ENCODE measurements at places on chromosomes 5 and 9. TPM values are rescaled to one million over a fixed set of nuclear protein-coding genes. Genes with fewer than 3 reads are reported as not detected.

LMBRD2 gene
- total RNA-seq = 4.1 TPM

ZDHHC12 gene
- 44.6 TPM for total RNA-seq

CCL27 gene
- not detected for total RNA-seq

CXXC5 gene
- 39.1 TPM for total RNA-seq

SLC6A19 gene
- total RNA-seq = not detected

SPINK13 gene
- total RNA-seq = not detected

SPATA9 gene
- total RNA-seq = not detected

GLRA1 gene
- total RNA-seq = not detected

SLCO6A1 gene
- total RNA-seq = not detected

DNA sequence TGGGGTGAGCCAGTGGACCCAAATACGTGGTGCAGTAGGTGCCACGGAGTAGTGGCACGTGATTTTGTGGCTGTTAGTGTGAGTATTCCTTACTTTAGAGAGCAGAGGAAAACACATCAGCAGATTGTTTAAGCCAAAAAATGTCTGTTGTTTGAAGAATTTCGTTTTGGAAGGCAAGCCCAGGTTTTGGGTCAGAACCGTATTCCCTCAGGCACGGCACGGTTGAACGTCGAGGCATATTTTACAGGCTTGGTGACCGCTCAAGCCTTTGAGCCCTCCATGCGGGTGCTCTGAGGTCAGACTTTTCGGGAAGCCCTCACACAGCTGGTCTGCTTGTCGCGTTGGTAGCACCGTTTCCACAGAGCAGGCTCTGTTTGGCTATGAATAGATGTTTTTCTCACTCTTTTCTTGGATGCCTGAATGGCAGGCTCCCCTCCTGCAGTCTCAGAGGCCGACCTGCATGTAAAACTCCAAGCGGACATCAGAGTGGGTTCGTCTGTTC, 27.2 kb downstream of the NEK6 start:
- no peak for DNase-seq

- DNase-seq = no peak
Measured at GRCh38 chr5:95835682-95836385, 13.3 kb upstream of the GLRX start.

- no peak for DNase-seq
Measured at GRCh38 chr5:53928641-53929040, 368.2 kb downstream of the NDUFS4 start.

DNA sequence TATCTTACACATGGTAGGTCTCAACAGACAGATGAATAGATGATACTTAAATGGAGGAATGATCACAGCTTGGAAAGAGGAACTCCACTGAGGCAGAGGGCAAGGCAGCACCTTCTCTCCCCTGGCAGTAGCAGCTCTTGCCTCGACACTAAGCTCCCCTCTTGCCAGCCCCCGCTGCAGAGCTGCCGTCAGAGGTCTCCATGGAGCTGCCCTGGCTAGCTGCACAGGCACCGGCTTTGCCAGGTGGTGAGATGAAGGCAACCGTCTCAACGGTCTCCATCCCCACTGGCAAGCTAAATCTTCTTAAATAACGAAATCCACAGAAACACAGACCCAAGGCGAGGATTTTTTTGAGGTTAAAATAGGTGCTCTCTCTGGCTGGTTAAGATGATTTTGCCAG, 81.2 kb downstream of the CRB2 start:
- no peak for DNase-seq

DNA sequence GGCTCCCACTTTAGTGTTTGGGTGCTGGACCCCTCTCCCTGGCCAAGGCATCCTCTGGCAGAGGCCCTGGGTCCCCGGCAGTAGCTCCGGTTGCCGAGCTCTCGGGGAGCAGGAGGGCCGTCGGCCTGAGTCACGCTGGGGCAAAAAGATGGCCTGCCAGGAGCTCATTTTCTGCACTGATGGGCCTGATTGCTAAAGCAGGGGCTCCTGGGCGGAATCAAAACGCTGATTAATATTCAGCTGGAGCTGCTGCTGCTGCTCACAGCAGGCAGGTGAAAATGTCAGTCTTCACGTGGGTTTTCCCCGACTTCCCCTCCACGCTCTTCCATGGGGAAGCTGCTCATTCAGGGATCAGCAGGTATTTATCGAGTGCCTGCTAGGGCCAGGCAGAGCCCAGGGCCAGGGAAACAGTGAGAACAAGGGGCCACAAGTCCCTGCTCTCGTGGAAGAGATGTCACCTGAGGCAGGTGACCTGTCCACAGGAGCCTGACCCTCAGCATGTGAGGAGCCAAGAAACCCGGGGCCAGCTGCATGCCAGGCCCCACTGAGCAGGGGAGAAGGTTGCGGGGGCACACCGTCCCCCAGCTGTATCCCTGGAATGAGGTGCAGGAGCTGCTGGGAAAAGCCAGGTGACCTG, 22.1 kb downstream of the LAMC3 start:
- DNase-seq = no peak

- DNase-seq = no peak
Measured at GRCh38 chr5:29079771-29080170, 2041.4 kb upstream of the CDH9 start.

DNA sequence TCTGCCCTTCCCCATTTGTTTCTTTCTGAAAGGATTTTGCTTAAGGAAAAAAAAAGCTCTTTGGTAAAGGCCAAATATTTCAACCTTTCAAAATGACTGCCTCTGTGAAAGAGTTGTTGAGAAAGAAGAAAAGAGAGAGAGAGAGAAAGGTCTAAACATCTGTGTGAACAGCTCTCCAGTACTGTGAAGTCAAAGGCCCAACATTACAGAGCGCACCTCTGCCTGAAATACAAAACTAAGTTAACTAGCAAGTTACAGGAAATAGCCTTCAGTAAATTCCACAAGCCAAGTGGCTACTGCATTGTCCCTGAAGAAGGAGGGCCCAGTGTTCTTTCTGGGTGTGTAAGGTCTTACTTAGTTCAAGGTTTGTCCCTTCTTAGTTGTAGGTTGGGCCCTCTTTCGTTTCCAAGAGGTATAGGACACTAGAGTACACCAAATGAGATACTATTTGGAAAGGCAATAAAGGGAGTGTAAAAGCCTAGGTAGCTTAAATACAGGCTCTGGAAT, 104.4 kb downstream of the THBS4 start:
- no peak for DNase-seq

DNA sequence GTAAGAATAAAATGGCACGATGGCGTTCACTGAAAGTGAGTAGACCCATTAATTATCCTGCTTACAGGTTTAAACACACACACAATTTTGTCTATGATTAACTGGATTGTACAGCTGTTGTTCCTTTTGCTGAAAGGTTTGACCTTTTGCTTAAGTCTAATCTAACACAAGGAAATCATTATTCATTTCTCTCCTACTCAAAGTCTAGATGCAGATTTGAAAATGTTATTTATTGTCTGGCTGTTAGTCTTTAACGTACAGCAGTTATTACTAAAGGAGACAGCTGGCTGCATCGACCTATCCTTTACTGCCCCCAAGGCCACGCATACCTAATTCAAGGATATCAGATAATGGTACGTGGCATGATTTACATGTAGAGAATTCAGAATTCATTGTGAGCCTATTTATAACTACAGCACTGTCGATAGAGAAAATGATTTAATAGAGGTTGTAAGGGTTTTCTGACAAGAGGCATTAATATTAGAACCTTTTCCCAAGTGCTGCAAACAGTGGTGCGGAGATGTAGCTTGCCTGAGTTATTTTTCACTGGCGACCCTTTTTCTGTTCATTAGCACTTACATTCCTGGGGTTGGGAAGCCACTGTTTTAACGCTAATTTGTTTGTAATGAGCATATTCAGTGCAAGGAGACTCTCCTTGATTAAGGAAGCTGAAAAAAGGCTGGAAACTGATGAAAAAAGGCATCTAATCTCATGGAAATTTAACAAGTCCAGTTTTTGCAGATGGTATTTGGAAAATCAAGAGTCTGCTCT, 368.4 kb upstream of the GRAMD2B start:
- no peak for DNase-seq

GRCh38 chr5:92779536-92779935, 801.5 kb downstream of the NR2F1-AS1 start:
- DNase-seq = no peak

- DNase-seq = no peak
Measured at GRCh38 chr9:81113453-81114124, 575.8 kb downstream of the TLE1 start.

DNA sequence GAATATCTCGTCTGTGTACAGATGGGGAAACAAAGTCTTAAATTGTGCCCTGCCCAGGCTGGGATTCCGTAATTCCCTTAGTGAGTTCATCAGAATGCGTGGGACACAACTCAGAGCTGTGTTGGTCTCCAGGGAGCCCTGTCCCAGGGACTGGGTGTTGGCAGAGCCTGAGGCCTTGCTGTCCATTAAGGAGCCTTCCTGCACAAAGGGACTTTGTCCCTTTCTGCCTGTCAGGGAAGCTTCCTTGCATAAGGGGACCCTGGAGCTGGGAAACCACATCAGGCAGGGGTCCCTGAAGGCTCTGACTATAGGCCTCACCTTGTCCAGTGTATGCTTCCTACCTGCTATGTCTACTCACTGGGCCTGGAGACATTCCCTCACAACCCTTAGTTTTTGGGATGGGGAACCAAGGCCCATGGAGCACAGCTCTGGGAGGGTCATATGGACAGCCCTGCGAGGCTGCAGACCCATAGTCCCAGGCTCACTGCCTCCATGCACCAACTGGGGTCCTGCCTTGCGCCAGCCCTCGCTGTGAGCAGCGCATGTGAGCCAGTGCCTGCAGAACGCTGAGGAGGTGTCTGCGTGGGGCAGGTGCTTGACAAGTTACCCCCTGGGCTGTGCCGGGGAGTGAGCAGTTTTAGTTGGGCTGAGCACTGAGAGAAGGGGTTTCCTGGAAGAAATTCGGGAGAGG, 1.6 kb downstream of the CARD19 start:
- no peak for DNase-seq

GRCh38 chr9:38301376-38302106, 91.0 kb upstream of the ALDH1B1 start:
- DNase-seq = no peak

- no peak for DNase-seq
Measured at GRCh38 chr9:87269296-87270176, 228.1 kb upstream of the DAPK1 start.

- no peak for DNase-seq
Measured at GRCh38 chr9:137310189-137311052, 8.3 kb upstream of the NRARP start.

DNA sequence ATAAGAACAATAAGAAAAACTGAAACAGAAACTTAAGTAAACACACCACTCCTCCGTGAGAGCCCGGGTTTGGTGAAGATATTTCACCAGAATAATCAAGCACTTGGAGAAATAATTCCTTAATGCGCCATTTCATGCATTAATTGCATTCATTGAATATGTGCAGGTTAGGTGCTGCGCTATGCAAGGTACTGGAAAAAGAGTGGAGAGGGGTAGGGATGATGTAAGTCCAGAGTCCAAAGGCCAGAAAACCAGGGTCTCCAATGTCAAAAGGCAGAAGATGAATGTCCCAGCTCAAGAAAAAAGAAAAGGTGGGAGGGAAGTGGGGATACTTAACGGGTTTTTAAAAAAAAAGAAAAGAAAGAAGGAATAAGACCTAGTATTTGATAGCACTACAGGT, 669 bp upstream of the ZFP37 start:
- DNase-seq = no peak

DNA sequence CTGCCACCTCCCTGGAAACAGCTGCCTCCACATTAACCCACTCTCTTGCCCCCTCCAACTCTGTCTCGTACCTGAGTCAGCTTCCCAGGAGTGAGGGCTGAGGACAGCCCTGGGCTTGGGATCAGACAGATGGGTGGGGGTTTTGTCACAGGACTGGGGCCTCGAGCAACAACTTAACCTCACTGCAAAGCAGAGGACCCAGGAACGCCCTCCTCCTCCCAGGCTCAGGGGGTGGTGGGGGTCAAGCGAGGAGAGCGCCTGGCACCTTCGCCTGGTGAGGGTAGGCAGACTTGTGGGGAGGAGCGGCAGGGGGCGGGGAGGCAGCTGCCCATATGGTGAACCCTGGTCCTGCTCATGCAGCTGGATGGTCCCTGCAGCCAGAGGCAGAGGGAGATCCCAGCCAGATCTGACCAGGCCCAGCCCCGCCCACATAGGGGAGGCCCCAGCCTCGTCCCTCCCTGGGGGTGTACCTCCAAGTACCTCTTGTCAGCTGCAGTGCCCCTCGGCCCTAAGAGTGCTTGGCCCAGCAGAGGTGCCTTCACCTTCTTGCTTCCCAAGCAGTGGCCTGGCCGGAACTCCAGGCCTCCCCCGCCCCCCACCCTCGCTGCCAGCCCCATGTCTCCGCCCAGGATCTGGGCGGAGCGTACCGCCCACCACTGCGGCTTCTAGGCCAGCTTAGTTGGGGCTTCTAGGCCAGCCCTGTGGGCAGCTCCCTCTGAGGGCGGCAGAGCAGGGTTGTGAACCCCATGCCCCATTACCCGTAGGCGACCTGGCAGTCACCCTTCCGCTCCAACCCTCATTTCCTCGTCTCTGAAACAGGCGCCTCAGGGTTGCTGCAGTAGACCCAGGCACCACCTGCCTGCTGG, at the start of gene SARDH:
TSS of gene SARDH (minus strand) at position 579 of the 866 bp plus-strand sequence. CDS start 4,179 bp downstream, outside the sequence.
- peak; percentile 40 for DNase-seq

DNA sequence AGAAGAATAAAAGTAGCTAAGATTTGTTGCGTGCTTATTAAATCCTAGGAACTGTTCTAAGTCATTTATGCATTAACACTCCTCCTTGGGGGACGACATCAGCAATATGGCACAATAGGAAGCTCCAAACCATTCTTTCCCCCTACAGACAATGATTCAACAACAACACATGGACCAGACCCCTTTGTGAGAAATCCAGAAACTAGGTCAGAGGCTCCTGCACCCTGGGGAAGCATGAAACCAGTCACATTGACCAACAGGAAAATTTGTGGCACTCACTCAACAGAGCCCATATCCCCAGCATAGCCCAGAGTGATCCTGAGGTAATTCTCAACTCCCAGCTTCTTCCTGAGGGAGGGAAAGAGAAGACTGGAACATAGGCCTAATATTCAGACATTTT, 294.4 kb downstream of the HINT1 start:
- DNase-seq = no peak

- no peak for DNase-seq
Measured at GRCh38 chr5:23405316-23406068, 101.9 kb upstream of the PRDM9 start.

DNA sequence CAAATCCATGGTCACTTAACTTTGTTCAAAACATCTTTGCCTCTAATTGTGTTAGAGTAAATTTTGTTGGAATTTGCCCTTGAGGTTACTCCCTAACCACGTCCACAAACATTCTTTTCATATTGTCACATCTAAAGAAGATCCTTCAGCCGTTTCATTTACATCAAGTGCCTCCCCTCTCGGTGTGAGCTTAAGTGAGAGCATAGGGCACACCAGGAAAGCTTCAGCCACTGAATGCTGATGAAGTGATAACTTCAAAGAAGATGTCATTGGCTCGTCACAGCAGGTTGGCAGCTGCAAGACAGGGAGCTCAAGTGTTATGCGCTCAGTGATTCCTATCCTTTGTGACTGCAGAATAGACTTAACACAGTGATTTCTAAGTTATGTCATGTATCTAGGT, 49.6 kb upstream of the ADAMTS19 start:
- DNase-seq = no peak

DNA sequence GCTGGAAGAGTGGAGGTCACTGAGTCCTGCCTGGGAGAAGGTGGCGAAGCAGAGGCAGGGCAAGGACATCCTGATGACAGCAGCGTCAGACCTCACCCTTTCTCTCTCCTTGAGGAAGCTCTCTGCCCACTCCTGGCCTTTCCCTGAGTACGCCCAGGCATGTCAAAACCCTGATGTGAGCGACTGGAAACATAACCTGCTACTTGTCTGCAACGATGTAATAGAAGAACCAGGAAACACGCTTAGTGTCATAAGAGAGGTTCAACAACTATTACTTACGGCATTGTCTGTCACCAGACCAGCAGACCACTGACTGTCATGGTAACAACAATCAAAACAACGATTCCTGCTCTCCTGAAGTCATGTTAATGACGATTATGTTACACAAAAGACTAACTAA, 152.4 kb downstream of the ACTL7B start:
- no peak for DNase-seq

Measured in lung microvascular endothelial cell (primary cell).